NCI-H187 treated with DMSO at 0.1 percent for 48 hours (cell line): ENCODE measurements at places on chromosomes 7 and 10.

- DNase-seq: no peak
These were observed 2.9 kb downstream of the BLNK start for GRCh38 chr10:96268341-96268909.

DNA sequence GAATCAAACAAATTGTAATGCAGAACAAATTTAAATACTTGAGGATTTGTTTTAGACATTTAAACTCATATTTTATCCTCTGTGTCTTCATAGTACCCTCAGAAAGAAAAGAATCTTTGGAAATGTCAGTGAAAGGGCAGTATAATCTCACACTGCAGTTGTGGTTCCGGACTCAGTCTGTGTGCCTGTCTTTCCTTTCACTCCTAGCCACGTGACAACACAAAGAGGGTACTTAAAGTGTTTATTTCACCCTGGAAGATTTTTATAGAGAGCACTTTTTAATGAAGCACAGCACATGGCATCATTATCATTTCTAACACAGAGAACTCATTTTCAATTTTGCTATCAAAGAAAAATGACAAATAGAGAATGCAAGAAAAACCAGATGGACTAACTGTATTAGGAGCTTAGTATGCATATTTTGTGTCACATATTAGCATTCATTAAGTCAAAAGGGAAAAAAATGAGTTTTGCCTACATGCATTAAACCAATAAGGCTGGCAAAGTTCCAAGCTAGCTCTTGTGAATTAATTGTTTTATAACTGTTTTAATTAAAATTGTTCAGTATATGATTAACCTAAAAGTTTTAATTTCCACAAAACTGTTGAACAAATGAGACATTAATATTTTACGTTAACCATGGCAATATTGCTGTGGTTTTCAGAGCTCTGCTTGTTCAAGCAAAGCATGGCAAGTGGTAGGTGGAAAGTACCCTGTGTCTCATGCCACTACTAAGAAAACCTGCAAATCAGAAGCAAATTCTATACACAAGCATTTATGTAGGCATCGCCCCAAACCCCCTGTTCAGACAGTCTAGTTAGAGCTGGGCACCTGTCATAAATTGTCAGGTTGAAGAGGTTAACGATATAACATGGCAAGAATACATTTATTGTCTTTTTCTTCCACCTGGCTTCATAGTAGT lies 65.9 kb downstream of the AUTS2 start:
- peak; percentile 44 for DNase-seq

DNA sequence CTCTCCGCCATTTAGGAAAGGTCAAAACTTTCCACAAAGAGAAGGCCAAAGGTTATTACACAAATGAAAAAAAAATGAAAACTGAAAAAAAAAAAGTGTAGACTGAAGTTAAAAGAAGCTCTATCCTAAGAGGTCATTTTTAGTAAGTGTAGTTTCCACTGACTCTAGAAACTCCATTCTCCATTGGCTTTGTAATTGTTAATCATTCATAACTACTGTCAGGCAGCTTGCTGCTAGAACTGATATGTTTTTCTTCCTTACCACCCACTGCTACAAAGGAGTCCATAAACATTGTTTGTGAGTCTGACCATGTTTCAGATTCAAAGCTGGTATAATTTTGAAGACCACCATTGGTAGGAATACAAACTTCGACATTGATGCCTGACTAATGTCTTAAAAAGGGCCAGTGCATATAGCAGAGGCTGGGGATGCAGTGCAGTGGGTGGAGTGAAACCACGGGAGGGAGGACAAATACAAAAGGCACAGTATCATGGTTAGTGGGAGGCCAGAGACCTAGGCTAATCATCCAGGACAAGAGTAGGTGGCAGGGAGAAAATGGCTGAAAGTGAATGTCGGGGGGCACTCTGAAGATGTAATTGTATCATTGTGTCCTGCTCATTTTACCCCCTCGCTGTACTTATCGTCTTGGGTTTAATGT lies 16.9 kb upstream of the DYNC1I1 start:
- no peak for DNase-seq

DNA sequence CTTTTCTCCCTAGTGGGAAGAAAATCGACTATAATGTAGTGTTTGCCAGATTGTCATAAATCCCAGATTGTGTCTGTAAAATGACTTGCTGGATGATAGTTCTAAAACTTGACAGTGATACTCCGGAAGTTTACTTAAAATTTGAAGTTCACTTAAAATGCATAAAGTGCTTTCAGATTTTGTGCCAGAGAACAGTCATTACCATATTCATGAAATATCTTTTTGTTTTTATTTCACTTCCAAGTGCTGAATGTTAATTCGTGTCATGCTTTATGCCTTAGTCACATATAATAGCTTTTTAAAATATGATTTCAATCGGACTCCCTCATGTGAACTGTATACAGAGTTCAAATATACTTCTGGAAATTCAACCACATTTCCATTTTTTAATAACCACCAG lies 30.4 kb downstream of the PRPF18 start:
- no peak for DNase-seq

DNA sequence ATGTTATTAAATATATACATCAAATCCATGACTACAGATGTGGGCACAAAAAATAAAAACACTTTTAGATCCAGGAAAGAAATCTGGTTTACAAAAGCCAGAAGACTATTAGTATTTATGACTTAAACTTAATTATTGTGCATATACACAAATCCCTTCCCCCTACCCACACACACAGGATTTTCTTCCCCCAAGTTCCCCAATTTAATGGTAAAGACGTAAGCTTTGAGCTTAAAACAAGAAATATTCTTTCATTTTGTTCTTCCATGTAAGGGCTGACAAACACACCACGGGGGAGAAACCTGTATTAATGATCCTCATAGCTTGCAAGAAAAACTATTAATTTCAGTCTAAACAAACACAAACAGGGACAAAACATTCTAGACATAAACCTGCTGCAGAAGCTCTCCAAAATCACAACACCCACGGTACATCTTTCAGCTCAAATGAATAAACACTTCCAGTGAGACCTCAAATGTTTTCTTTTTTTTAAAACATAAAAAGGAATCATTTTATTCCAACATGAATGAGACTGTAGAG lies 28.5 kb downstream of the OSBPL3 start:
- DNase-seq: no peak

DNA sequence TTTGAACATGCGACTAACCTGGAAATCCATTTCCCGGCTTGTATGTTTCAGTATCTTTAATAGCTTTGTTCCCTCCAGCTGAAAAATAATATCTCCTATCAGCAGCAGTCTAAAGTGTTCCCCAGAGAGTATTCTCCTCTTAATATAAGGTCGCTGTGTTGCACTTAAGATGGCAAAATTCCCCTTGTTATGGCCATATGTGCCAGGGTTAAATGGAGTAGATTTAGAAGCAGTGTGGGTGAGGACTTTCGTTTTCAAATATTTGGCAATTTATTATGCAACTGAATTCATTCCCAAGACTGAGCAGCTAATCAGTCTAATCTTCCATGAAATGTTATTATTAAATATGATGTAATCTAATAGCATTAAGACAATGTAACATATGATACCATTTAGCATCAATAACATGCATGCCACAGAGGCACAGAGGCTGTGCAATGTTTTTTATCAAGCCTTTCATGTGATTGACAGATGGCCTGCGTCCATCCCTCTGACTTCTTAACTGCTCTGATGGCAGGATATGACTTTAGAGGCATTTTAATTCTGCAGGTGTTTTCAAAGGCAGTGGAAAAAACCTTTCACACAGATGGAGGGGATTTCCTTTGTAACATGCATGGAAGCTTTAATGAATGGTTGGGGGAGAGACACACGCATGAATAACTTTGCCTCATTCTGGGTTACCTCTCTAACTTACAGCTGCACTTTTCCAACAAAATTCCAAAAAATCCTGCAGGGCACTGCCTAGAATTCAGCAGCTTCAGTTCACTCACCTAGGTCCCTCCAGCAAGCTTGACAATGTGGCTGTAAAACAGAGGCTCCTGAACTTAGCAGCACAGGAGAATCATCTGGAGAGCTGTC lies 55.1 kb upstream of the ZPBP start:
- no peak for DNase-seq

DNA sequence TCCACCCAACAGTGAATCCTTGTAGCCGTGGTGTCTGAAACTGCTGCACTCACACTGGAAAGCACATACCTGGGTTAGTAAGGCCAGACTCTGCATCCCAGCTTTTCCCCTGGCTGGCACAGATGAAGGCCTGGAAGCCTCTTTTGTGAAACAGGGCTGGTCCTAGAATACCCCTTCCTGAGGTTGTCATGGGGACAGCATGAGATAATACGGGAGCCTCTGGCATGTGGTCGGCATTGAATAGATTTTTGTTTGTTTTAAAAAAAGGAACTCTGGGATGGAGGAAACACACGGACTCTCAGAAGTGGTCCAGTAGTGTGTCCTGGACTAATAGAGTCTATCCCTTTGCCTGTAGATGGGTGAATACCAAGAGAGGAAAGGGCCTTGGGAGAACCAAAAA lies 129.7 kb downstream of the TMEM178B start:
- DNase-seq: no peak

DNA sequence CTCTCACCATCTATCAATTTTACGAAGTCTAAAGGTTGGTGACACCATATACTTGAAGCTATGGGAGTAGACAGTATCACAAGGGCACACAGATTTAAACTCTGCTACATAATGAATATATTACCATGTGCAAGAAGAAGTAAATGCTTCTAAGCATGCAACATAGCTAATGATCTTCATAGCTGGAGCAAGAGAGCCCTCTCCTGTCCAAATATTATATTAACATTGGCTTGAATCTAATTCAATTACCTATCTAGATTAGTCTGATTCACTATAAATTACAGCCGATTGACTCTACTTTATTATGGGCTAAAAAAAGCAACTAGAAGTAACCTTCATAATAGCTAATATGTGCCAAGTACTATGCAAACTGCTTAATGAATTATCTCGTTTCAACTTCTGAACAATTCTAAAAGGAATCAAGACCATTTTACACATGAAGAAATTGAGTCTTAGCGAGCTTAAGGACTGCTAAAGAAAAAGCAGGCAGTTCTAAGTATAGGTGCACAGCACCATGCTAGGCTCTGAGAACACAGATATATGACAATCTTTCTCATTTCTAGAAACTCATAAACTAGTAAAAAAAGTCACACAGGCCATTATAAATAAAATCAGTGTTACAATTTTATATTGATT lies 21.9 kb downstream of the FRA10AC1 start:
- no peak for DNase-seq

DNA sequence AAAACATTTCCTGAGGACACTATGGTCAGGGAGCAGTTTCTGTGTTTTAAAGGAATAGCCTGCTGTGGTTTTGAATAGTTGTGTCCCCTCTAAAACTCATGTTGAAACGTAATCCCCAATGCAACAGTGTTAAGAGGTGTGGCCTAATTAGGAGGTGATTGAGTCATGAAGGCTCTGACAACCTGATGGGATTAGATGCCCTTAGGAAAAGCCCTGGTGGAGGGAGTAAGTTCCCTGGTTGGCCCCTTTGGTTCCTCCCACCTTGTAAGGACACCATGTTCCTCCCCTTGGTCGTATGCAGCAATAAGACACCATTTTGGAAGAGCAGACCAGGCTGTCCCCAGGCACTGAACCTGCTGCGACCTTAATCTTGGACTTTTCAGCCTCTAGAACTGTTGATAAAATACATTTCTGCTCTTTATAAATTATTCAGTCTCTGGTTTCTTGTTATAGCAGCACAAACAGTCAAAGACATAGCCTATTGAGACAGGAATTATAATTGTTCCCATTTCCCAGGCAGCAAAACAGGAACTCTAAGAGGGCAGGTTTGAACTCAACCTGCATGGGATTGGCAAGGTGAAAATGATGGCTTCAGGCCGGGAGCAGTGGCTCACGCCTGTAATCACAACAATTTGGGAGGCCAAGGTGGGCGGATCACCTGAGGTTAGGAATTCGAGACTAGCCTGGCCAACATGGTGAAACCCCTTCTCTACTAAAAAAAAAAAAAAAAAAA lies 20.5 kb upstream of the TNS3 start:
- DNase-seq: no peak

GRCh38 chr10:3169271-3169670 lies 3.3 kb downstream of the PITRM1 start:
- DNase-seq: no peak

GRCh38 chr10:60258429-60258797 lies 131.3 kb downstream of the ANK3 start:
- no peak for DNase-seq

DNA sequence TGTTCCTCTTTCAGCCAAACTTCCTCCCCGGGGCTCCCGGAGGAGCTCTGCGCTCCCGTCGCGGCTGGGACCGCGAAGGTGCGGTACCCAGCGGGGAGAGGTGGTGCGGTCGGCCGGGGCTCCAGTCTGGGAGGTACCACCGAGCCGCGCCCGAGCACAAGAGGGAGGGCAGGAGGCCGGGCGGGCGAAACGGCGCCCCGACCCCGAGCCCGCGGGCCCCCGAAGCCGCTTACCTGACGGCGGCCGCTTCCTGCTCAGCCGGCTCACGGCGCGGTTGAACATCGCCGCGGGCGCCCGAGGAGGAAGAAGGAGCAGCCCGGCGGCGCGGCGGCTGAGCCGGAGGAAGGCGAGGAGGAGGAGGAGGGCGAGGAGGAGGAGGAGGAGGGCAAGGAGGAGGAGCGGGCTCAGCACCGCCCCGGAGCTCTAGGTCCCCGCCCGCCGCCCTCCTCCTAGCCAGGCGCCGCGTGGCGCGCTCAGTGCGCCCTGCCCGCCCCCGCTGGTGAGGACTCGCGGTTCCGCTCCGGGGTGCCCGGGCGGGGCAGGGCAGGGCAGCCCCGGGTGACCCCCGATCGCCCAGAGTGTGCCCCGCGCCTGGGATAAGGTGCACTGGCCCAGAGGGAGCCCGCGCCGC lies at the start of gene RGS10:
RGS10 (minus strand) TSS at position 363 of the 631 bp plus-strand sequence; CDS start at position 282, 81 bp downstream.
- DNase-seq: no peak

GRCh38 chr10:36280321-36280741 lies 638.2 kb upstream of the FZD8 start:
- DNase-seq: no peak
